Breast epithelium (tissue), 4 donors: ENCODE measurements at places on chromosomes 7 and 10.
A peak's percentile ranks its signal among the peaks of the same experiment; 100 is the strongest.

DNA sequence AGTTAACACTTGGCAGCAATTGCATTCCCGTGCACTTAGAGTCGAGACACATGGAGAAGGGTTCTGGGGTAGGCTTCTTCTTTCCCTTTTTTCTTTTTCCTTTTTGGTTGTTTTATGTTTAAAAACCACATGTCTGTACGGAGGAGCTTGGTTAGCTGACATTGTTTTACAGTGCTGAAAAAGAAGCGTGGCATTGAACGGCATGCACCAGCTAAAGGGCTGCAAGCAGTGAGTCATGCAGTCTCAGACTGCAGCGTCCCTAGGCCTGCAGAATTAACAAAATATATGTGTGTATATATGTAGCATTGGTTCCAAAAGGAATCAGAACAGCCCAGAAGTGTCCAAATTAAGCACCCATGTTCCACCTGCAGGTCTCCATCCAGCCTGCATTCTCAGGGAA, 211.0 kb downstream of the TCF7L2 start:
- H3K4me1 ChIP-seq: no peaks in the 10 kb centered on the region
- no peaks in the 10 kb centered on the region for H3K36me3 ChIP-seq
- H3K27me3 ChIP-seq: no peaks in the 10 kb centered on the region
- H3K4me3 ChIP-seq: no peak overlapping the region

GRCh38 chr10:72099600-72099921, 11.2 kb upstream of the SPOCK2 start:
- H3K4me1 ChIP-seq: no peaks in the 10 kb centered on the region
- H3K4me3 ChIP-seq: no peak overlapping the region
- no peaks in the 10 kb centered on the region for H3K27me3 ChIP-seq
- H3K27ac ChIP-seq: no peak overlapping the region

DNA sequence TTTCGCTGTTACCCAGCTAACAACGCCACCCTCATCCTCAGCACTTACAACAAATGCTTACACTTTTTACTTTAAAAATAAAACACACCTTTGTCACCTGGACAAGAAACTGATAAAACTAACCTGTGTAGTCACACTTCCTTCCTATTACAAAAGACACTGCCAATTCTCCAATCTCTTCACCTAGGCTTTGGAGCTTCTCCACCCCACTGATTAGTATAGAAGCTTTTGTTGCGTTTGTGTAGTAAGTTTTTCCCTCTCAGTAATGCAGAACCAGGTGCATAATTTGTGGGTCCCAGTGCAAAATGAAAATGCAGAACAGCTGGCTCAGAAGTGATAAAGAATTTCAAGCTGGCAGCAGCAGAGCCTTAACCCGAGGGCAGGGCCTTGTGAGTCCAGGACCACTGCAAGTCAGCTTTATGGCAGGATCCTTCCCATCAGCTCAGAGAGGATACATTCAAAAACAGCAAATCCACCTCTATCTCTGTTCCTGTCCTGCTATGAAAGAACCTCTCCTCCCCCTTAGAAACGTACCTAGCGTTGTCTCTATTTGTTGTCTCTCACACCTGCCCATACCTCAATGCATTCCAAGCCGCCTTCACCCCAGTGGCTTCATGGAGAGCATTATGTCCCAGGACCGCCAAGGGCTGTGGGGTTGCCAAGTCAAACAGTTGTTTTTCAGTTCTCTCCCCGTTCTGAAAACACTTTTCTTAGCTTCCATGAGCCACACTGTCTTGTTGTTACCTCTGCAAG, 40.3 kb upstream of the EGFR start:
- DNase-seq: no peak
- H3K4me1 ChIP-seq: no peaks in the 10 kb centered on the region
- H3K27me3 ChIP-seq: no peaks in the 10 kb centered on the region
- no peaks in the 10 kb centered on the region for H3K36me3 ChIP-seq

DNA sequence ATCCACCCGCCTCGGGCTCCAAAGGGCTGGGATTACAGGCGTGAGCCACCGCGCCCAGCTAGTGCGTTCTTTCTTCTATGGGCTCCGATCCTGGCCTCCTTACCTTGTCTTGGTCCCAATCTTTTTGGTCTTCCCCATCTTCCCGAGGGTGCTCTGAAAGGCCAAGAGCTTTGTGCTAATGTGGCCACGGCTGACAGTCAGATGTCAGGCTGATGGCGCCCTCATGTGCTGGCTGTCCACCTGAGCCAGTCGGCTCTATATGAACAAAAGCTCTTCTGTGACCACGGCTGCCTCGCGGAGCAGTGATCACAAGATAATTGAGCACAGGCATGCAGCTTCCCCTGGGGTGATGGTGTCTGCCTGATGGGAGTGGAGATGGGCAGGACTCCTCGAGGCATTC, 11.0 kb upstream of the AHCYL2 start:
- DNase-seq: peak; percentile 32
- H3K27ac ChIP-seq: no peak overlapping the region
- no peaks in the 10 kb centered on the region for H3K36me3 ChIP-seq
- no peak overlapping the region for H3K4me3 ChIP-seq
- no peaks in the 10 kb centered on the region for H3K4me1 ChIP-seq

GRCh38 chr10:116740971-116741370, 1.4 kb downstream of the HSPA12A start:
- no peaks in the 10 kb centered on the region for H3K4me1 ChIP-seq
- no peaks in the 10 kb centered on the region for H3K36me3 ChIP-seq
- H3K27ac ChIP-seq: no peak overlapping the region
- H3K27me3 ChIP-seq: peaks cover 9% of the 10 kb centered on the region
- no peak for DNase-seq

DNA sequence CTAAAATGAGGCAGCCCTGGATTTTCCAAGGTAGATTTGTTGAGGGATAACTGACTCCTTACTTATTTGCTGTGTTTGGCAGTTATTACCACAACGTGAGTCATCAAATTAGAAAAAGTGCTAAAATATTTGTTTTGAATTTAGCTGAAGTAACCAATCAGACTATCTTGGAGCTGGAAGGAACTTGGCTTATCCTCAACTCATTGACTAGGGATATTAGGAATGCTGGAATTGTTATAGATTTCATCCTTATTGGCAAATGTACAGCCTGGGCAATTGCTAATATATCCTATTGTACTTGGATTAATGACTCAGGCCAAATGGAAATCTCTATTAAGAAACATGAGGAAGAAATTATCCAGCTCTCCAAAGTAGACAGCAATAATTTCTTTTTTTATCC, 1189.0 kb upstream of the LRRN3 start:
- H3K27ac ChIP-seq: no peak overlapping the region
- H3K4me1 ChIP-seq: no peaks in the 10 kb centered on the region
- no peaks in the 10 kb centered on the region for H3K36me3 ChIP-seq

DNA sequence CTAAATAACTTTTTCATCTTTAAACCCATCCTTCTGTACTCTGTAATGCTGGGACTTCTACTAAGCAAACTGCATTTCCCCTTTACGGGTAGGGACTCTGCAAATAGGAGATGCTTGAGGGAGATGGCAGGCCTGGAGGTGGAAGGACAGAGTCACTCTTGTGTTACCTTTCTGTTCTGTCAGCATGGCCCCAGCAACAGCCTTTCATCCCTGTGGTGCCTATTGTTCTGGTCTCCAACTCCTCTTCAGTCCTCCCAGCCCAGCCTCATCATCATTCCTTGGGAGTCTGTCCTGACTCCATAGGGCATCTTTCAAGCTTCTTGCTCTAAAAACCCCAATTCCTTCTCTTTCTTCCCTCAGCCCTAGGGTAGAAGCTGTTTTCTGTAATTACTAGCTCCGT, 230.0 kb downstream of the SNX13 start:
- H3K27me3 ChIP-seq: no peaks in the 10 kb centered on the region
- H3K36me3 ChIP-seq: no peaks in the 10 kb centered on the region
- no peaks in the 10 kb centered on the region for H3K4me1 ChIP-seq
- no peak overlapping the region for H3K27ac ChIP-seq
- no peak overlapping the region for H3K4me3 ChIP-seq

DNA sequence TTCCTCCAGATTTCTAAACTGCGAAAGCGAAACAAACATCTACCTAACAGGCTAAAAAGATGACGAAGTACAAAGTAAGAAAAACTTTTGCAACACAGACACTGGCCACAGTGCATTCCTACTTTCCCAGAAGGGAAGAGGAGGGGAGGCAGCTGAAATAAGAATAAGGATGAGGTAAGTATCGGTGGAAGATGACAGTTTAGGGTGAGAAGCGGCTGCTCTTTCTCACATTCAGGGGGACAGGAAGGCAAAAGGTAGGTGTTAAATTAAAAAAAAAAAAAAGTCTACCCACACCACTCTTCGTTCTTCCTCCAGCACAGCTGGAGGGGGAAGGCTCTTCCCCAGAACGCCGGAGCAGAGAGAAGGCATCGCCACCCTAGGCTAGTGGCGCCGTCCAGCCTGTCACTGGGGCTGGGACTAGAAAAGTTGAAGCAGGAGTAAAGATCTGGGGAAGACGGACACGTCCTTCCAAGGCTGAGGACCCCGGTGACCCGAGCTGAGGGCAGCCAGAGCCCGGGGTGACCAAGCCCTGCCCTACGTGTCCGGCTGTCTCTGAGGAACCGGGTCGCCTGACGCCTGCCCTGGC, 846 bp downstream of the DNAJC1 start:
- H3K4me3 ChIP-seq: peak overlapping the region; percentile 67
- no peaks in the 10 kb centered on the region for H3K36me3 ChIP-seq
- no peak for DNase-seq
- H3K27me3 ChIP-seq: no peaks in the 10 kb centered on the region
- no peaks in the 10 kb centered on the region for H3K4me1 ChIP-seq
- peak overlapping the region; percentile 96 for H3K27ac ChIP-seq

DNA sequence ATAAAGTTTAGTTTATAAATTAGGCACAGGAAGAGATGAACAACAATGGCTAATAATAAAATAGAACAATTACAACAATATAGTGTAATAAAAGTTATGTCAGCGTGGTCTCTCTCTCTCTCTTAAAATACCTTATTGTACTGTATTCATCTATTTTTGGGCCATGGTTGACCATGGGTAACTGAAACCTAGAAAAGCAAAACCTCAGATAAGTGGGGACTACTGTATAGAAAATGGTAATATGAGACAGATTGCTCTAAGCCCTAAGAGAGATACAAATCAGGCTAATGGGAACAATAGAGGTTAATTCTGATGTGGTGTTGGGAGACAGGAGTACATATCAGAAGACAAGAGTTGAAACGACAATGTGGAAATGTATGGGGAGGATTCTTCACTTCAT, 86.2 kb downstream of the ZNF365 start:
- H3K27me3 ChIP-seq: no peaks in the 10 kb centered on the region
- H3K36me3 ChIP-seq: no peaks in the 10 kb centered on the region
- H3K4me3 ChIP-seq: no peak overlapping the region
- H3K4me1 ChIP-seq: no peaks in the 10 kb centered on the region
- H3K27ac ChIP-seq: no peak overlapping the region

GRCh38 chr7:127256041-127256725, 3.4 kb upstream of the GRM8 start:
- DNase-seq: no peak
- no peaks in the 10 kb centered on the region for H3K4me1 ChIP-seq
- no peaks in the 10 kb centered on the region for H3K36me3 ChIP-seq
- H3K27ac ChIP-seq: no peak overlapping the region
- no peaks in the 10 kb centered on the region for H3K27me3 ChIP-seq
- H3K4me3 ChIP-seq: no peak overlapping the region

GRCh38 chr7:153838591-153838990, 213.6 kb upstream of the DPP6 start:
- no peaks in the 10 kb centered on the region for H3K36me3 ChIP-seq
- H3K4me3 ChIP-seq: no peak overlapping the region
- H3K27ac ChIP-seq: no peak overlapping the region
- H3K4me1 ChIP-seq: no peaks in the 10 kb centered on the region
- H3K27me3 ChIP-seq: no peaks in the 10 kb centered on the region

DNA sequence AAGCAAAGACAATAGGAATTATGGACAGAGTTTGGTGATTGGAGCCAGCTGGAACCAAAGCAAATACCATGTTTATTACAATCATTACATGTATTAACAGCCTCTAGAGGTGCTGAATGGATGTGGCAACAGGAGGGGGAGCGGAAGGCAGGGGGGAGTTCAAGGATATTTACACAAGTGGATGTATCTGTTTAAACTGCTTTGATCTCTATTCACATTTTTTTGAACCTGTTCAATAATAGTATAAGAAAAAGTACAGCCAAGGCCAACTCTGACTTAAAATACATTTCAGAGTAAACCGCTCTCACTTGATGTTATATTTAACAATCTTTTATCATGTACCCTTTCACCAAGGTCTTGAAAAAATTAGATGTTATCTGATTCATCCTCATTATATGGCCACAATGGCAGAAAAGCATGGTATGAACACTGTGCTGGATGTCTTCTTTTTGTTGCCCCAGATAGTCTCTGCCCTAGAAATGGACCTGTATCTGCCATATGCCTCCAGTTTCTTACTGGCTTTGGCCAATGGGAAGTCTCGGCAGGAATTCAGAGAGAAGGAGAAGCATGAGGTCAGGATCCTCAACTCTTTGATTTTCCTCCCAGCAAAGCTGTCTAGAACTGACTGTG, 88.2 kb upstream of the FAM133B start:
- no peaks in the 10 kb centered on the region for H3K27me3 ChIP-seq
- no peak overlapping the region for H3K4me3 ChIP-seq
- no peak overlapping the region for H3K27ac ChIP-seq
- DNase-seq: no peak
- H3K36me3 ChIP-seq: no peaks in the 10 kb centered on the region

DNA sequence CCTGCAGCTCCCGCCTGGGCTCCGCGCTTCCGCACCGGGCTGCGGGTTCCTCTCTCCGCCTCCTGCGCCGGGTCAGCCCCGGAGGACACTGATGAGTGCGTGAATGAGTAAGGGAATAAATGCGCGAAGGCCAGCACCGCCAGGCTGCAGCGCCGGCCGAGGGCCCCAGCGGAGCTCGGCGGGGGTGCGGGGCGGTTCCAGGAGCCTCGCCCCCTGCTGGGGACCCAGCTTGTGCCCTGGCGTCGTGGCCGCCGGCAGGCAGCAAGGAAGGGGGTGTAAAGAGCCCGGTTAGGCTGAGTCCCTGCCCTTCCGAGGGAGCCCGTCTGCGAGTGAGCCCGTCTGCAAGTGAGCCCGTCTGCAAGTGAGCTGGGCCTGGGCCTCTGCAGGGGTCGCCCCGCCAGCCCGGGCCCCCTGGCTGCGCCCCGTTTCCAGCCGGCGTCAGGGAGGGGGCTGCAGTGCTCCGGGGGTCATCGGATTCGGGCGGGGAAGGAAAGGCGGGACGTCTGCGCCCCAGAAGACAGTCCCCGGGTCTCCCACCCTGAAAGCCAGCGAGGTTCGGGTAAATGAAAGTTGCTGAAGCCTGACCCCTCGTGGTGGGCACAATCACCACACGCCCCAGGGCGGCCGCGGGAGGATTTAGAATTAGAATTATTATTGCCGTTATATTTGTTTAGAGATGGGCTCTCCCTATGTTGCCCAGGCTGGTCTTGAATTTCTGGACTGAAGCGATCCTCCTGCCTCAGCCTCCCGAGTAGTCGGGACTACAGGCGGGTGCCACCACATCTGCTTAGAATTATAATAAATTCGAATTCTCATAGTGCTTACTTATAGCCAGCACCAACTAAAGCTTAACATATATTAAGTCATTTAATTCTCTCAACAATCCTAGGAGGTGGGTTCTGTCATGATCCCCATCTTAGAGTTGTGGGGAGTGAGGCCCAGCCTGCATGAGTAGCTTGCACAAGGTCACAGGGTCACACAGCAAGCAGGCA, 8.6 kb upstream of the CRYGN start:
- peak; percentile 48 for DNase-seq
- peak overlapping the region; percentile 77 for H3K4me3 ChIP-seq
- no peaks in the 10 kb centered on the region for H3K27me3 ChIP-seq

- H3K27ac ChIP-seq: peak overlapping the region; percentile 57
- no peaks in the 10 kb centered on the region for H3K36me3 ChIP-seq
- no peaks in the 10 kb centered on the region for H3K27me3 ChIP-seq
- peaks cover 3% of the 10 kb centered on the region for H3K4me1 ChIP-seq
- no peak overlapping the region for H3K4me3 ChIP-seq
Measured at GRCh38 chr7:16982640-16983350, 101.0 kb upstream of the AGR3 start.
